NCI-H510A (cell line): ENCODE measurements at places on chromosomes 12 and 14.

DNA sequence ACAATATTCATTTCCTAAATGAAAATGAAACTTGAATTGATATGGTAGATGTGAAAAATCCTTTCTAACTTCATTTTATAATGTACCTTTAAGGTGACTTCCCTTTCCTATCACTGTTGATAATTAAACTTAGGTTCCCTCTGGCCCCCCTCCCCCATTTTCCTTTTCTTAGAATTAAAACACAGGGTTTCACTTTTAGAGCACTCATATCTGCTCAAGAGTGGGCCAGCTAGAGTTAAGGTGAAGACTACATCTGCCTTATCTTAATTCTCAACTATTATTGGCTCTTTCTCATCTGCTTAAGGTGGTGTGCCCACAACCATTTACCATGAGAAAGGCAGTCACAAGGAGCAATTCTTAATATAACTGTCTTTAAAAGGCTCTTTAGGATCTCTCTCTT is 49.7 kb downstream of the LIN52 start:
- DNase-seq: no peak

- no peak for DNase-seq
Measured at GRCh38 chr12:120710805-120711296, 593 bp downstream of the UNC119B start.

- DNase-seq: no peak
Measured at GRCh38 chr12:82510386-82510785, 152.1 kb downstream of the METTL25 start.

DNA sequence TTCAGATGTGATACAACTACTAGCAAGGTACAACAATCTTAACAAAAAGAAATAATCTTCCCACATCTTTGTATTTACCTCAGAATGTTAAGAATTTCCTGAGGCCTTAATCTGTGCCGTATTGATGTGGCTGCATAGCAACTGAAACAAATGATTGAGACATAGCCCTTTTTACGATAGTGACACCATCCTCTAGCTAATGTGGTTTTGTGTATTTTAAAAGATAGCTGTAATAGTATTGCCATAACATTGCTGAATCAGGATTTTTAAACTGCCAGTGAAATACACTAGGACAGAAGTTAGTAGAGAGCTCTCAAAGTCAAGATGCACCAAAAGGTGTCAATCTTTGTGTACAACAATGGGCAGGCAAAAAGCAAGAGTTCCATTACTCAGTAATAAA is 11.9 kb downstream of the NPAS3 start:
- no peak for DNase-seq

GRCh38 chr14:104522926-104523545 is 56.5 kb upstream of the C14orf180 start:
- no peak for DNase-seq

GRCh38 chr12:32944195-32944594 is 47.6 kb upstream of the PKP2 start:
- no peak for DNase-seq

GRCh38 chr12:54593135-54593534 is 4.7 kb upstream of the PPP1R1A start:
- no peak for DNase-seq

DNA sequence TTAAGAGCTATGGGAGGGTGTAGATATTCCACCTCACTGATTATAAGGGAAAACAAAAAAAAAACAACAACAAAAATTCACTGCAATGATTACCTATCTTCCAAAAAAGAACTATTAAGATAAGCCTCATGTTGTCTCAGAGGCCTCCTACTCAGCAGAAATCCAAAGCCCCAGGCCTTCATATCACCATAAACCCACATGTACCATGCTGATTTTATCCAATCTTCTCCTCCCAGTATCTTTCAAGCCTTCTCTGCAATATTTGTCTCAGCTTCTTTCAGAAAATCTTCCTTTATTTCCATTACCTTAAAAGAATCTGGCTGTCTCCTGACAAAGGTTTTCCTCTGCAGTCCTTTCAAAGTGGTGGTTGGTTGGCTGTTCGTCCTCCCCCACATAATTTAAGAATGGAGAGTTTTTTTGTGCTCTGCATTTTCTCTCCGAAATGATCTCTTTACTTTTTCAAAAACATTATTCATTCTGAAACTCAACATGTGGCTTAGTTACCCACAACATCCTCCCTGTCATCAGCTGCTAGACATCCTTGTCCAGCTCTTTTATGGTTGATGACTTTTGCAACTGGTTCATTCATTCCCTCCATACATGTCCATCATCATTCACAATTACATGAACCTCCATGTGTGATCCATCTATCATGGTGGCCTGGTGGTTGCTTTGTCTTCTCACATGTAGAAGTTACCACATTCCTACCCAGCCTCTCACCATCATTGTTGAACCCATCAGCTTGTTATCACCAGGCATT is 2.9 kb upstream of the EPYC start:
- no peak for DNase-seq

GRCh38 chr14:24889843-24890242 is 160.1 kb downstream of the STXBP6 start:
- DNase-seq: no peak

DNA sequence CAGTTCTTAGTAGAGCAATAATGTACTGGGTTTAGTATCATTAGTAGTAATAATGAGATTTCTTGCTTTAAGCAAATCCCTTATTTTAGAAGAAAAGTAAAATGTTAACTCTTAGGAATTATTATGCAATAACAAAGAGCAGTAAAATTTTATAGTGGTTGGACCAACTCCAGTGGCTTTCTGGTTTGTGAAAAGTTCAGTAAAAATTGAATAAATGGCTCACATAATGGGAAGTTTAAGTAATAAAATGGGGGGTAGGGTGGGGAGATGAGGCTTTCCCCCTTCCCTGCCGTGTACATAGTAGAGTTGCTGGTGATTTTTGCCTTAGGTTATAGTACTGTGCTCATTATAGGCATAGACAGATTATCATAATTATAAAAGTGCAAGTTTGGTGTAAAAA is 250.5 kb upstream of the ATP2B1 start:
- DNase-seq: no peak

GRCh38 chr12:1436015-1436414 is 158.4 kb downstream of the FBXL14 start:
- DNase-seq: no peak

DNA sequence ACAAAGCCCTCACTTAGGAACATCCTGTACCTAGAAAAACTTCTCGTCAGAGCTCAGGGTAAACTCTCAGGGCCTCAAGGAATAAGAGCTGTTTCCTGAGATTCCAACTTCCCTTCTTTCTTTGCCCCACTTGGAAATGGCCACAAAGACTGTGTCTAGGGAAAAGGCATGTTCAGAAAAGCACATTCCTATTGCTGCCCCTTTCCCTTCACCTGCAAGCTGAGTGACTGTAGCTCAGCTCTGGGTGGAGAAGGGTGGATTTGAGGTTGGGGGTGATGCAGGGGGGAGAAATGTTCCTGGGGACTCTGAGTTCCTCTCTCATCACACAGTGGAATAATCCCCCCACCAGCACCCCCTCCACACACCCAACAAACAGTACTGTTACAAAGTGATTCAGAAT is 6.8 kb downstream of the ENDOU start:
- DNase-seq: no peak

GRCh38 chr12:32025906-32026305 is 66.7 kb downstream of the RESF1 start:
- no peak for DNase-seq
